ENCODE measurements at places on chromosomes 2 and 18.

- DNase-seq: no peak
These were observed 251.9 kb upstream of the RAB12 start for GRCh38 chr18:8357320-8357719.

- DNase-seq: no peak
These were observed 549.4 kb downstream of the STK39 start for GRCh38 chr2:167697948-167698347.

GRCh38 chr2:239159476-239159911 is 241.3 kb downstream of the HDAC4 start:
- DNase-seq: no peak

GRCh38 chr2:216727346-216728122 is 32.2 kb upstream of the IGFBP5 start:
- DNase-seq: no peak

DNA sequence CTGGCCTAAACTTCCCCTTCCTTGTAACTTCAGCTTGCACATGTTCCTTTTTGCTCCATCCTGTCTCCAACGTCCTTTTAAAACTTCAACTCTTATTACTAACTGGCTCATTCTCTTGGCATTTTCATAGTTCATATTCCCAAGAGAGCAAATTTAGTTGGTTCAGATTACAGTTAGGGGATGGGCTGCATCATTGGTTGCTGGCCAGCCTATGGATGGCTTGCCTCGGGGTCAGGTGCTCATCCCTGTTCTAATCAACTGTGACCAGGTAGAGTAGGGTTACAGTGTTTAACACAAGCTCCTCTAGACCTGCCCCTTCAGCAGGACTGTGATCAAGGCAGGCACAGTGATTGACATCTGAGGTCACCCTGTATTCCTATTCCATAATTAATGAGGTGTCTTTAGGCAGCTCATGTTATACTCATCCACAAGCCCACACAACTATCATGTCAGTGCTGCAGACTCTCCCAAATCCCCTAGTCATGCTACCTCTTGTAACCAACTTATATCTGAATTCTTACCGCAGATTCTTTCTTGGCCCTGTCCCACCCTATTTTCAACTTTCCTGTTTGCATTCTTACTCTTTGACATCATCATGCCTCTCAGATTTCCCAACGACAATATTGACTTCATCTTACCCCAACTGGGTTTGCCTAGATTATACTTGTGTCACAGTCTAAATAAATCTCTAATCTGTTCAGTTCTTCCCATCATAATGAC is 293.3 kb downstream of the MTX2 start:
- DNase-seq: no peak

DNA sequence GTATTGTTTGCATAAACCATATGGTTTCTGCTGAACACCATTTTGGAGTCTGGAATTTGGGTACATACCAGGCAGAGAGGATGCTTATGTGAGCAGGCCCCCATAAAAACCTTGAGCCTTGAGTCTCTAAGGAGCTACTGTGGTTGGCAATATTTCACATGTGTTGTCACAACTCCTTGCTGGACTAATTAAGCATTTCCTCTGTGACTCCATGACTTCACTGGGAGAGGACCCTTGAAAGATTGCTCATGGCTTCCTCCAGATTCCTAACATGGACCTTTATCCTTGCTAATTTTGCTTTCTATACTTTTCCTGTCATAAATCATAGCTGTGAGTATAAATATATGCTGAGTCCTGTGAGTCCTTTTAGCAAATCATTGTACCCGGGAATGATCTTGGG is 7.6 kb upstream of the COQ10B start:
- no peak for DNase-seq

GRCh38 chr2:229733611-229734245 is 19.4 kb upstream of the DNER start:
- DNase-seq: no peak

- no peak for DNase-seq
These were observed 173.1 kb downstream of the MC4R start for GRCh38 chr18:60199505-60199904.

- DNase-seq: peak; percentile 18
These were observed 35.4 kb upstream of the REEP1 start for GRCh38 chr2:86372641-86373502.

GRCh38 chr2:142218471-142218870 is 87.7 kb upstream of the LRP1B start:
- no peak for DNase-seq

DNA sequence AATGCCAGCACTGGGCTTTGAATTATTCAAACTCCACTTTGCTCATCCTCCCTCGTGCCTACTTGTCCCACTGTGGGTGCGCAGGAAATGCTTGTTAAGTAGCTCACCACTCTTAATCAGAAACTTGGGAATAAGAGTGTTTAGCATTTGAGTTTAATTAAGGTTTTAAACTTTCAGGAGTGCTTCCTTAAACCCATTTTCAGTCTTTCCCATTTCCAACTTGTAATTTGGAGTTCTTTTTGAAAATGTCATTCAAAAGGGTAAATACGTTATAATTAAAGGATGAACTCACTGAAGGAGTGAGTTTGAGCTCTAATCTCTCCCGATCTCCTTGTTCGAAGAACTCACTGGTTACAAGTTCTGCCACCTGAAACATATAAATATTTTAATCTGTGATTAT is 276.6 kb downstream of the AGPS start:
- no peak for DNase-seq

DNA sequence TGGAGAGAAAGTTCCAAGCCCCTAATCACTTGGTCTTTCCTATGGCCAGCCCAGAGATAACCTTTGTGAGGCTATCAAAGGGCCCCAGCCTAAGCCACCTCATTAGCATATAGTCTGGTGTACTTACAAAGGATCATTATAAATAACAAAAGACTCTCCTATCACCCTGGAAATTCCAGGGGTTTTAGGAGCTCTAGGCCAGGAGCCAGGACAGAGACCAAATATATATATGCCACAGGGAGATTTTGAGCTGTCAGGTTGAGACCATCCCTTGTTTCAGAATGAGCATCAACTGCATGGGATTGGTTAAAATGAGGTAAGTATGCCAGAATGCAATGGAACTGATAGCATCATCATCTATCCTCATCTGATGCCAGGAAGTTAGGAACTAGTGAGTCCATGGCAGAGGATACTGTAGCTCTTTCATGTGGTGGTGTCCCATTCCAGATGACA is 32.1 kb upstream of the CHRNA1 start:
- DNase-seq: no peak

DNA sequence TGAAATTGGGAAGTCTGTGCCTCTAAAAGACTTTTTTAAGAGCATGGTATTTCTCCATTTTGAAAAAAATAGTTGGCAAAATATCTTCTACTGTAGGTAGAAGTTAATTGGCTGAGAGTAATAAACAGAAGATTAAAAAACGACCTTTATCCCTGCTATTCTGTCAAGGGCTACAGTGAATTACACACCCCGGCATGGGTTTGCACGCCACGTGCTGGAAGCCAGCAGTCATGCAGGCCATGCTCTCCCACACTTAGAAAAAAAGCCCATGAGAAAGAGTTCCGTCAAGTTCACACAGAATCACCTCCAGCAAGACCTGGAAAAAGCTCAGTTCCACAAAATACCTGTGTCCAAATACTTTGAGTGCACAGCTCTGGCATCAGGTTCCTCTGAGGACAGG is 26.8 kb downstream of the FAM110C start:
- DNase-seq: no peak

GRCh38 chr2:68387408-68388350 is 22.6 kb downstream of the PLEK start:
- DNase-seq: peak; percentile 75

DNA sequence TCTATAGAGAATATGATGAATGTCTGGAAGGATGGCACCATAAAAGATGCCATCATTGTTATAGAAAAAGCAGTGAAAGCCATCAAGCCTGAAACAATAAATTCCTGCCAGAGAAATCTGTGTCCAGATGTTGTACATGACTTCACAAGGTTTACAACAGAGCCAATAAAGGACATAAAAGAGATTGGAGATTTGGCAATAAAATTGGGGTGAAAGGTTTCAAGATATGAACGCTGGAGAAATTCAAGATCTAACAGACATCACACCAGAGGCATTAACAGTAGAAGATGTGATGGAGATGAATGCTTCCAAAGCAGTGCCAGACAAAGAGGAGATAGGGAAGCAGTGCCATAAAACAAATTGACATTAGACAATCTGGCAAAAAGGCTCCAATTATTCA is 518.8 kb upstream of the ACVR2A start:
- no peak for DNase-seq

DNA sequence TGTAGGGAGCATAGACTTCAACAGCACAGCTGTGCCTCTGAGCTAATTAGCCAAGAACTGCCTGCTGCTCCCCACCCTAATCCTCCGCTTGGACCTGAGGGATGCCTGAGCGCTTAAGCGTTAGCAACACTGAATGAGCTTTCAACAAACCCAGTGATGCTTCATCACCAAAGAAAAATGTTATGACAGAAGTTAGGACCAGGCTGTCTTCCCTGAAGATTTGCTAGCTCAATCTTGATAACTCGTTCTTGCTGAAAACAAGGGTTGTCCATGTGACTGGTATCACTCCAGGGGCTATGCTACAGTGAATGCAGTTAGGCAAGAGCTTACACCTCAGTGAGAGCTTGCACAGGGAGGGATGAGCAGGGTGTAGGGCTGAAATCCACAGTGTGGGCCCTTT is 190.7 kb upstream of the SIX2 start:
- DNase-seq: no peak

DNA sequence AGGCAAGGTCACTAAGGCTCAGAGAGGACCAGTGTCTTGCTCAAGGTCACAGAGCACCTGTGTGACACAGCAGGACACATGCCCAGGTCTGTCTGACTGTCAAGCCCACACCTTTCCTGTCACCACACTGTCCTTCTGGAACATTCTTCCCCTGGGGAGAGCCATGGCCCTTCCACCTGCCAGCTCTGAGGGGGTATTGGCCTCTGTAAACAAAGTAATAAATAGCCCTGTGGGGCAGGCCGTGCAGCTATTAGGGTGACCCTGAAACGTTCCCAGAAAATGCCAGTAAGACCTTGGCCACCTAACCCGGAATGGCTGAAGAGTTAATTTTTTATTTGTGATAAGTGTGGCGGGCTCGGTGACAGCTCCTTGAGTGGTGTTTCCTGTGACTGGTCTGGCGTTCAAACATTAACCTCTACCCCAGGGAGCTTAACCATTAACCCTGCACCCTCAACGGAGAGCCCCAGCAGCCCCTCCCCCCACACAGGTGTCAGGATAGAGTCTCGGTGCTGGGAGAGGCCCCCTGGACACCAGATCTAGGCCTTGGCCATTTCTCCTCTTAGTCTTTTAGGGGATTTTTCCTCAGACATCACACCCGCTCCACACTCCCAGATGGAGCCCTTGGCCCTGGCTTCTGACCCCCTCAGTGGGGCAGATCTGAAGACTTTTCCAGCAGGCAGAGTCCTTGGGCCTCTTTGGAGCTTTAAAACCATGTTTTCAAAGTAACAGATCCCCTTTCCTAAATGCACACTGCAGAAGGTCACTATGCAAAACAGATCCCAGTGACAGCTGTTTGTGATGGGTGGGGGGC is 36.6 kb downstream of the SCTR start:
- no peak for DNase-seq

Data from HL-60 (cell line).